ENCODE measurements at places on chromosomes 12 and 14. TPM values are rescaled to one million over a fixed set of nuclear protein-coding genes. Genes with fewer than 3 reads are reported as not detected.

The CLSTN3 gene
- 170 TPM for total RNA-seq

The NRXN3 gene
- total RNA-seq: 101 TPM

The ATF7 gene
- 26.3 TPM for total RNA-seq

The SERPINA9 gene
- not detected for total RNA-seq

The LALBA gene
- total RNA-seq: not detected

The AHNAK2 gene
- 20.0 TPM for total RNA-seq

The MAP1LC3B2 gene
- 1.5 TPM for total RNA-seq

The SERPINA12 gene
- total RNA-seq: 0.22 TPM

The TSPAN19 gene
- 0.22 TPM for total RNA-seq

The SERPINA1 gene
- total RNA-seq: 6.8 TPM

The PRH2 gene
- not detected for total RNA-seq

The CD27 gene
- not detected for total RNA-seq

The USP44 gene
- total RNA-seq: 2.2 TPM

The KRT73 gene
- not detected for total RNA-seq

The NFATC4 gene
- total RNA-seq: 67.8 TPM

The BTBD7 gene
- total RNA-seq: 45.7 TPM

The POTEM gene
- total RNA-seq: not detected

The MPHOSPH9 gene
- 127 TPM for total RNA-seq

The TMCC3 gene
- total RNA-seq: 10.1 TPM

The KCNMB4 gene
- total RNA-seq: 12.3 TPM

The LRR1 gene
- total RNA-seq: 9.2 TPM

The OAS3 gene
- 10.3 TPM for total RNA-seq

The RPGRIP1 gene
- 32.9 TPM for total RNA-seq

The KITLG gene
- total RNA-seq: 38.0 TPM

The ADAMTS20 gene
- 1.6 TPM for total RNA-seq

The SLC38A6 gene
- 55.6 TPM for total RNA-seq

The SERPINA10 gene
- not detected for total RNA-seq

The IL22 gene
- not detected for total RNA-seq

The CRIP2 gene
- total RNA-seq: 71.6 TPM

The NFE2 gene
- total RNA-seq: 3.7 TPM

The ADGRD1 gene
- total RNA-seq: 17.2 TPM

The TGM1 gene
- 6.2 TPM for total RNA-seq

The OVCH1 gene
- total RNA-seq: 0.33 TPM

The KCNK13 gene
- 1.4 TPM for total RNA-seq

The GPX2 gene
- total RNA-seq: 1.5 TPM

The SLC25A29 gene
- total RNA-seq: 81.7 TPM

The TXNDC16 gene
- total RNA-seq: 37.0 TPM

The CARMIL3 gene
- 7.8 TPM for total RNA-seq

The AQP6 gene
- total RNA-seq: 1.9 TPM

The ACOT4 gene
- 0.44 TPM for total RNA-seq

Data from camera-type eye (tissue), 1 donor.